Stimulated activated naive CD8-positive, alpha-beta T cell treated with anti-CD3 and anti-CD28 coated beads, Interleukin-15, Interleukin-2, amounts not matched to agents 100 U/mL and 50 U/mL, for 24 hours (primary cell): ENCODE measurements at places on chromosomes 16 and 17.
A peak's percentile ranks its signal among the peaks of the same experiment; 100 is the strongest.

GRCh38 chr17:31608659-31609254 is 217.3 kb downstream of the RAB11FIP4 start:
- no peak for DNase-seq

GRCh38 chr16:79770244-79771064 is 169.9 kb upstream of the MAF start:
- DNase-seq, result peak; percentile 67

DNA sequence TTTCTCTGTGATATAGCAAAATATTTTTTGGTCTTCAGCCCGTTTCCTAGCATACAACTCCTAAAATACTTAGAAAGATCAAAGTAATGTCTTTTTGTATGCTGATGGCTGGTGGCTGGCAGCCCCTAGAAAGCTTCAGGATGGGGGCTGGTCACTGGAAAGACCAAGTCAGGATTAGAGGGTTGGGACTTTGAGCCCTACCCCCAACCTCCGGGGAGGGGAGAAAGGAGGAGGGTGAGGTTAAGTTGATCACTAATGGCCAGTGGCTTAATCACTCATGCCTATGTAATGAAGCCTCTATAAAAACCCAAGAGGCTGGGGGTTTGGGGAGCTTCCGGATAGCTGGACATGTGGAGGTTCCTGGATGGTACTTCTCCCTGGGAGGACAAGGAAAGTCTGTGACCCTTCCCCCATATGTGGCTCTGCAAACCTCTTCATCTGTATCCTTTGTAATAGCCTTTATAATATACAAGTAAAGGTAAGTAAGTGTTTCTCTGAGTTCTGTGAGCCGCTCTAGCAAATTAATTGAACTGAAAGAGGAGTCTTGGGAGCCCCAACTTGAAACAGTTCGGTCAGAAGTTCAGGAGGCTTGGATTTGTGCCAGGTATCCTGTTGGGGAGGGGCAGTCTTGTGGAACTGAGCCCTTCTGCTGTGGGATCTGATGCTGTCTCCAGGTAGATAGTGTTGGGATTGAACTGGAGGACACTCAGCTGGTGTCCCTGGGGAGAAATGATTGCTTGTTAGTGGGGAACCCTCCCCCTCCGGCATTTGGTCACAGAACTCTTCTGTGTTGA is 3.5 kb downstream of the SLC7A6 start:
- no peak for DNase-seq

DNA sequence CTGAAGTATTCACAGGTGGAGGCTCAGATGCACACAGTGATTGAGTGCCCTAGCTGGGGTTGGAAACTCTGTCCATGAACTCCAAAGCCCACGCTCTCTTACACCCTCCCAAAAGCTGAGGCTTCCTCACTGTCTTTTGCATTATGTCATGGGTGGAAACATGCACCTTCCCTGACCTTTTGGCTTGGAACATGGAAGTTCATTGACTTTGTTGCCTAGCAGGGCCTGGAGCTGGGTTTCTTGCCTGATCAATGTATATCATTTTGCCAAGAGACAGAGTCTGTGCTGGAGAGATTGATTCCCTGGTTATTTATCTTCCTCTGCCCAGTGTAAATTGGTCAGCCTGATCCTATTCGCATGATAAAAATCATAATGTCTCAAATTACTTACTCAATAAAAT is 558.4 kb downstream of the MAF start:
- DNase-seq, result no peak

- DNase-seq, result no peak
Observed at GRCh38 chr17:1899403-1900000, 69.7 kb downstream of the RPA1 start.
